ENCODE measurements at places on chromosomes 16 and 17.

- DNase-seq: peak; percentile 21
These were observed 9.5 kb downstream of the FOXF1 start for GRCh38 chr16:86519649-86520316.

DNA sequence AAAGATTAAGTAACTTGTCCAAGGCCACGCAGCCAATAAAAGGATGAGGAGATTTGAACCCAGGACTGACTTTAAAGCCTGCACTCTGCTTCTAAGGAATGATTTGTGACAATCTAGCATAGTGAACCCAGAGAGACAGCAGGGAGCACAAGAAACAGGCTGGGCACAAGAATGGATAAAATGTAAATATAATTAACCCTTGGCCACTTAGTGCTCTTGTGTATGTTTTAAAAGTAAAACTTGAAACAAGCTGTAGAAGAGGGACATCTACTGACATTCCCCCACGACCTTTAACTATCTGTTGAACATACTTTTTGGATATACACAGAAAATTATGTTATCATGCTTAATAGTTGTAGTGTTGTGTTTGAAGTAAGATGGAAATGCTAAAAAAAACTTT is 141.9 kb upstream of the PMFBP1 start:
- no peak for DNase-seq

- DNase-seq: no peak
These were observed 5.3 kb upstream of the TAOK1 start for GRCh38 chr17:29384901-29385300.

DNA sequence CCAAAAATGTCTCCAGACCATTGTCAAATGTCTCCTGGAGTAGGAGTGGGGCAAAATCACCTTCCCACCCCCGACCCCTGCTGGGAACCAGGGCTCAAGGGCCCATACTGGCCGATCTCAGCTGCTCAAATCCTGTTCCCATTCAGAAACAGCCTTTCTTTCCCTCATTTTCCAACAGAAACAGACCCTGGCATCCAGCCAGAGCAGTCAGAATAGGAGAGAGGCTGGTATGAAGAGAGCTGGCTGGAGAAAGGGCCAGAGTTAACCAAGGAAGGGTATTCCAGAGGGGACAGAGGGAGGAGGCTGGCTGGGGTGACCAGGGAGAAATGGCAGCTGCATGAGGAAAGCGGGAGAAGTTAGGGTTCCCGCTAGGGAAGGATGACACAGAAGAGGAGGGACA is 199.1 kb downstream of the XYLT1 start:
- DNase-seq: no peak

DNA sequence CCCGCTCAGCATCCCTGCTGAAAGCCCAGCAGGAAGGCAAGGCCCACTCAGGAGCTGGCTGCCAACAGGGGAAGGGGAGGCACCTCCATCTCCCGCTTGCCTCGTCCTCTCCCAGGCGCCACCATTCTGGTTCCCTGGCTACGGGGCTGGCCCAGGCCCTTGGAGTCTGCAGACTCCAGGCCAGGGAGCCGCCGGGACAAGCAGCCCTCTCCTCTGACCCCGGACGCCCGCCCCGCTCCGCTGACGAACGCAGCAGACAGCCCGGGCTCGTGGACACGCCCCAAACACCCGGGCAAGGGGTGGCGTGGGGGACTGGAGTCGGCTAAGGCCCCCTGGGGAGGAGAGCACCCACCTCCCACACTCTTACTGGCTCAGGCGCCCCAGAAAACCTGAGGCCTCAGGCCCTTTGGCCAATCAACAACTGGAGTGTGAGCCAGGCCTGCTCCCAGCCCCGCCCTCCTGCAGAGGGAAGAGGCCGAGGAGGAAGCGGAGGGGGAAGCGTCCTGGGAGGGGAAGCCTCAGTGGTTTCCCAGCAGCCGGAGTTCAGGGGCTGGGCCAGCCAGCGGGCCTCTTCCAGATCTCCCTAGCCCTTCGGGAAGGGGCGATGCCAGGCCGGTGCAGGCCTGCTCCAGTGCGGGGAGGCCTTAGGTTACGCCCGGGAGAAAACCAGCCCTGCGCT is 4.2 kb downstream of the MNT start:
- DNase-seq: peak; percentile 88

GRCh38 chr17:43559161-43559816 is 13.1 kb upstream of the ETV4 start:
- no peak for DNase-seq

DNA sequence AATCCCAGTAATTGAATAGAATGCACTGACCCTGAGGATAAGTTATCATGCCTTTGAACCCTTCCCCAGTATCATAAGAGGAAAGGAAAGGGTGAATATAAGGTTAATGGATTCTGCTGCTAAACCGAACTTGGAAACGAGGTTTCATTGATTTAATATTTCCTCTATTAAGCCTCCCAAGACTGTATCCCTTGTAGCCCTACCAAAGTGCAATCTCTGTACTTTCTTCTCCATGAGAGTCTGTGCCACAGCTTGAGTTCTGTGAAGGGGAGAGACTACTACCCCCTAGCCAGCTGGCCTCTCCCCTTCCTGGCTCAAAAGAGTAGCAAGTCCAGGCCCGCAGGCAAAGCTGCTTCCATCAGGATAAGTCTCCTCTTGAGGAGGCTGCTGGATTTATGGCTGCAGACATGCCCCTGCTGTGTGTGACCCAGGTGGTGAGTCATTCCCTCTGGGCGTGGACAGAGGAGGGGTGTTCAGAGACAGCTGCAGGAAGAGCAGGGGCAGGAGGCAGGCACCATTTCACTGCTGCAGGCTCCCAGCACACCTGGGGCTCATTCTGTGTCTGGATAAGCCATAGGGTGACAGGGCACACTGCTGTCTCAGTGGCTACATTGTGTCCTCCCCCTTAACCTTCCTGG is 58.4 kb downstream of the TOM1L2 start:
- peak; percentile 6 for DNase-seq

DNA sequence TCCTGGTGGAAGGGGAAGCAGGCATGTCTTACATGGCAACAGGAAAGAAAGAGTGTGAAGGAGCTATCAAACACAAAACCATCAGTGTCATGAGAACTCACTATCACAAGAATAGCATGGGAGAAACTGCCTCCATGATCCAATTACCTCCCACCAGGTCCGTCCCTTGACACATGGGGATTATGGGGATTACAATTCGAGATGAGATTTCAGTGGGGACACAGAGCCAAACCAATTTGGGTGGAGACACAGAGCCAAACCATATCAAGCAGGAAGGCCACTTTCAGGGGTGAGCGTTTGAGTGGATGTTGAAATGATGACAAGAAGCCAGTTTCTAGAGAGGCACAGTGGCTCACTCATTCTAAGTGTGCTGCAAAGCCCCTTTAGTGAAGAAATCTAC is 143.8 kb downstream of the CPPED1 start:
- DNase-seq: no peak

- no peak for DNase-seq
These were observed 635 bp downstream of the WNK4 start for GRCh38 chr17:42780851-42781638.

- no peak for DNase-seq
These were observed 12.9 kb upstream of the MED13 start for GRCh38 chr17:62078009-62078408.

DNA sequence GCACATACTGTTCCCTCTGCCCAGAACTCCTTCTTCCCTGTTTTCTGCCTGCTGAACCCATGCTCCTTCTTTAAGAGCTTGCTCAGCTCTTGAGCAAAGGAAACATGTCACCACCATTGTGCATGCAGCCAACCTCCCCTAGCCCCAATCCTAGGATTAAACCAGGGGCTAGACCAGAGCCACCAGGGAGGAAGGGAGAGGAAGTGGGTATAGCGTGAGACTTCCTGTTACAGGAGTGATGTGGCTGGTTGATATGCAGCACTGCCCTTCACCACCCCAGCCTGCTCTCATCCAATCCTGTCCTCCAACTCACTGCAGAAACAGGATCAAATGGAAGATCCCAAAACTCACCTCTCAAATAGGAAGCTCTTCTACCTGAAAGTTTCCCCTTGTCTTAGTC is 67.1 kb upstream of the CDH5 start:
- no peak for DNase-seq

DNA sequence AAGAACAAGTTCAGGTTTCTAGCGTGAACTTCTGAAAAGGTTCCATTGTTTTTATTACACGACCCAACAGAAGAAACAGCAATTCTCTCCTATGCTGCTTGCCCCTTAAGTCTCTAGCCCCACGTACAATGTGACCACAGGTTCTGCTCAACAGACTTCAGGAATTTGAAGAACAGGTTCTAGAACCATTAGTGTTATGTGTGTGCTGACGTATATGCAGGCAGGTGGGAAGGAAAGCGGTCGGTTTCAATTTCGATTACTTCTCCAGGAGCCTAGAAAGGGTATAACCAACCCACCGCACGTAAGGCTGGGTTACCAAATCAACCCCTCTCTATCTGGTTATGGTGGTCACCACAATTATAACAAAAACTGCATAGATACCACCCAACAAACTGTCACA is 39.4 kb downstream of the XPO6 start:
- DNase-seq: no peak

DNA sequence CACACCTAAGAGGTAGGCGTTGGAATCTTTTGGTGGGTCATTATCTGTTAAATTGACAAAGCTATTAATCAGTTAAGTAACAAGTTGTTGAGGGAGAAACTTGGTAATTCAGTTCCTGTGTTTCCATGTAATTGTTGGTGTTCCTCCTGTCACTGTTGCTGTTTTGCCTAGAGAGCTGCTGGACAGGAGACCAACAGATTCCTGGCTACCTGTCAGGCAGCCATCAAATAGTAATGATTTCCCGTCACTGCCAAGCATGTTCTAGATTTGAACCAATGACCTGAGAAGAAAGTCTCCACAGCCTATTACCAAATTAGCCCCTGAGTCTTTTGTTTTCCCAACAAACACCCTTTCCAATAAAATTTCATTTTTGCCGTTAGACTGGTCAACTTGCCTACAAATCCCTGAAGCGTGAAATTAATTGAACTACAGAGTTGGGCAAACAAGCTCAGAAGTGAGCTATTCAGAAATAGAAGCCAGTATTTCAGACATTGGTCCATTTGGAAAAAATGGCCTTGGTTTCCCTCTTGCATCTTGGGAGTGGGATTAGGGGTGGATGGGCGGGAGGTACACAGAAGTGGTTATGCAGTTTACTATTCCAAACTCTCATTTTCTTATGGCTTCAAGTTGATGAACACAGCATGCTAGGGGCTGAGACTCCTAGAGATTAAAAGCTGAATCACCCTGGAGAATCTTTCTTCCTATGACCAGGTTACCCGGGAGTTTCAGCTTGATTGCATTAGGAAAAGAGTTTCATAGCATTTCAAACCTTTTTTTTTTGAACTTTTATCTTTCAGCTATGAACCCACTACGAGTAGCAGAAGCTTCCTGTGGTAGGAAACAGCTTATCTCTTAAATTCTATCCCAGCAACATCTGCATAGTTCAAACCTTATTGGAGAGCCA is 262.8 kb upstream of the MAF start:
- DNase-seq: peak; percentile 6

DNA sequence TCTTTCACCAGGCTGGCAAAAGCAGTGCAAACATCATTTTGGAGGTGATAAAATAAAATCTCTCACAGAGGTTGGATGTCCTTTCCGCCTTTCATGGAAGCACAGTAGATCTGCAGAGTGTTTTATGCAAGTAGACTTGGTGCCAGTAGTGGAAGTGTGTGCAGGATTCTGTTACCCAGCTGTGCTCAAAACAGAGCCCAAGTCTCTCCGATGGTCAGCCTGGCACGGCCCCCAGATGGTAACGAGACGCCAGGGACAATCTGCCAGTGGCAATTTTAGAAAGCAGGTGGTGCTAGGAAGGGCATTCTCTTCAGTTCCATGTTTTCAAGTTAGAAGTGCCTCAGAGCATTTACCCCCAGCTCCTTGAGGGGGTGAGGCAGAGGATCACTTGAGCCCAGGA is 1.5 kb upstream of the MTHFSD start:
- DNase-seq: no peak

DNA sequence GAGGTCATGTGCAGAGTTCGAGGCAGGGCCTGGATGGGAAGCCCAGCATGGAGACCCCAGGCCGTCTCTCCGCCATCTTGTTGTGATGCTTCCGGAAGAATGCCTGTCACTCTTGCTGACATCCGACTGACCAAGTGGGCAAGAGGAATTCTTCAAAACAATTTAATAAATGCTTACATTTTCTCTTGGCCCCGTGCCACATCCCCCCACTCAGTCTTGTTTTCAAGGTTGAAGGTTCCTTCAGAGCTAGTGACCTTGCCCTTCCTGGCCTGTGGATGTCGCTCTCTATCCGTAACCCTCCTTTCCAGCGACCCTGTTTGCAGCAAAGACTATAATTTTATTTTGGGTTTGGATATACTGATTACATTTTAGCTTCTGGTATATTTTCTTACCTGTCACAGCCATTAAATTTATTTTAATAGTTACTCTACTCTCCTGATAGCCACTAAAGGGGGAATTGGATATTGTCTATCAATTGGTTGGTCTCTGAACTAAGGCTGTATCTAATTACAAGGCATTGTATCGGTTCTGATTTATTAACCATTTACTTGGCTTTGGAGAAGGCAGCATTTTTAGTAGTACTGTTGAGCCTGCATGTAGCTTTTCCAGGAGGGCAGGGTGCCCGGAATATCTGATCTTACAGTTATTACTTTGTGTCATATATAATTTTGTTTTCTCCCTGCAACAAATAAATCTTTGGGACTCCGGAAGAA is 264.5 kb downstream of the WWOX start:
- DNase-seq: no peak

GRCh38 chr17:28008513-28008912 is 34.0 kb upstream of the NLK start:
- peak; percentile 12 for DNase-seq

DNA sequence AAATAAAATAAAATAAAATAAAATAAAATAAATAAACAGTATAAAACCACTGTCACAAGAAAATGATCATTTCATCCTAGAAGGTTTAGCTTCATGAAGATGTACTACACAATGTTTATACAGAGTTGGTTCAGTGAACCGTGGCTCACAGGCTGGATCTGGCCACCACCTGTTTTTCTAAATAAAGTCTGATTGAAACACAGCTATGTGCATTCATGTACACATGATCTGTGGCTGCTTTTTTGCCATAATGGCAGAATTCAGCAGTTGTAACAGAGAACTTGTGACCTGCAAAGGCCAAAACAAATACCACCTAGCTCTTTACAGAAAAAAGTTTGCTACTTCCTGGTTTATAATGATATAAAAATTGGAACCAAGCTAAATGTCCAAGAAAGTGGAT is 12.6 kb upstream of the RPRML start:
- DNase-seq: no peak

DNA sequence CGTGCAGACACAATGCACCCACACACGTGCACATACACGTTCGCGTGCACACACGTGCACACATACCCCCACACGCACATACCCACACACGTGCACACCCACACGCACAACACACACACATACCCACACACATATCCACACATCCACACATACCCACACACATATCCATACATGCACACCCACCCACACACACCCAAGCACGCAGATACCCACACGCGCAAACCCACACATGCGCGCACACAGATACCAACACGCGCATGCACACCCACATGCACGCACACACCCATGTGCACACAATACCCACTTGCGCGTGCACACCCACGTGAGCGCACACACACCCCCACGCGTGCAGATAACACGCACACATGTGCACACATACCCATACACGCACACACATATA is 26.8 kb upstream of the PVALEF start:
- DNase-seq: no peak

All from bone marrow (tissue), 2 donors.